ENCODE measurements at places on chromosomes 11 and 22. TPM values are rescaled to one million over a fixed set of nuclear protein-coding genes. Genes with fewer than 3 reads are reported as not detected.

DNA sequence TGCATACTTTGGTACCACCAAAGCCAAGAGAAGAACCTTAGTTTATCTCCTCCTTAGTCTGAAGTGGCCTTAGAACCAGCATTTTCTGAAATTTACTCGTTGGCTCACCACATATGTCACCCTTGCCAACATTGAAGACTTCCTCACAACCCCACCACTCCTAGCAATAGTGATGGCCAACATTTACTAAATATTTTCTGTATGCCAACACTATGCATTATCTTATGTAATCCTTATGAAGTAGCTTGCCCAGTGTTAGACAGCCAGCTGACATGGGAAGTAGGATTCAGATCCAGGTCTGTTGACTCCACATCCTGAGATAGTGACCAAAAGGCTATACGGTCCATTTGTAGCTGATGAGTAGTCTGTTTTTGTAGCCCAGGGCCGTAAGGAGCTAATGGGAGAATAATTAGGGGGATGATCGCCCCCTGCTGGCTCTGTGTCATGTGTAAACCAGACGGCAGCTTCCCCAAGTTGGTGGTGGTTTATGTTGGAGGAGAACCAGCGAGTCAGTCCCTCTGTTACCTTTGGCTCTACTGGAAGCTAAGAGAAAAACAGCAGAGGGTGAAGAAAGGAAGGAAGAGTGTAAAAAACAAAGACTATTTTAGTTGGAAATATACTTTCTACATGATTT is 120.5 kb upstream of the RASSF10 start:
- DNase-seq: peak; percentile 91

- DNase-seq: no peak
These were observed 195.2 kb upstream of the TMEM45B start for GRCh38 chr11:129620237-129621104.

- DNase-seq: no peak
These were observed 140.3 kb downstream of the BRD1 start for GRCh38 chr22:49687333-49687732.

DNA sequence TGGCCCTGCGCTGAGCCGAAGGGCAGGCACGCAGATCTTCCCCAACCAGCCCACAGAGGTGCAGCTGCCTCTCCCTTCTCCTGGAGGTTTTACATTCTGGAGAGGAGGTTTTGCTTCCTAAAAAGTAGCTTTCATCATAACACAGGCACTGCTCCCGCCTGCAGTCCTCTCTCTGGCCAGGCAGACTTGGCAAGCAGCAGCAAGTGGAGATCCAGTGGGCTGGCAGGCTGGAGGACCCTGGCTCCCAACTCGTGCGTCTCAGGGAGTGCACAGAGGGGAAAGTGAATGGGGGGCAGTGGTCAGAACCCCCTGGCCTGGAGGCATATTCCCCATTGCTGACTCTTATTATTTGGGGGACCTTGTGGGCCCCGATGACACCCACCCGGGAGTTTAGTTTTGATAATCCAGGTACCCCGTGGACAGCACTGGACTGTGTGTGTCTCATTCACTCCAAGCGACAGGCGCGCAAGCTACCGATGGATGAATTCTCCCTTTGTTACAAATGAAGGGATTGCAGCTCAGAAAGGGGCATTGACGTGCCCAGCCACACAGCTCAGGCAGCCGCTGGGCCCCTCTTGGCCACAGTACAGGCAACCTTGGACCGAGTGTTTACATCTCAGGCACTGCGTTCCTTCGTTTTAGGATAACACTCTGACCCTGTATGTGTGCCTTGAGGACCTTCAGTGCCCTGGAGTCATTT is 1223.9 kb downstream of the BRD1 start:
- no peak for DNase-seq

- DNase-seq: no peak
These were observed 532.2 kb upstream of the CCDC90B start for GRCh38 chr11:83818349-83818748.

- no peak for DNase-seq
These were observed 3.2 kb downstream of the LRRC4C start for GRCh38 chr11:41456269-41456668.

GRCh38 chr11:132933703-132934102 is 598.6 kb downstream of the OPCML start:
- DNase-seq: no peak

DNA sequence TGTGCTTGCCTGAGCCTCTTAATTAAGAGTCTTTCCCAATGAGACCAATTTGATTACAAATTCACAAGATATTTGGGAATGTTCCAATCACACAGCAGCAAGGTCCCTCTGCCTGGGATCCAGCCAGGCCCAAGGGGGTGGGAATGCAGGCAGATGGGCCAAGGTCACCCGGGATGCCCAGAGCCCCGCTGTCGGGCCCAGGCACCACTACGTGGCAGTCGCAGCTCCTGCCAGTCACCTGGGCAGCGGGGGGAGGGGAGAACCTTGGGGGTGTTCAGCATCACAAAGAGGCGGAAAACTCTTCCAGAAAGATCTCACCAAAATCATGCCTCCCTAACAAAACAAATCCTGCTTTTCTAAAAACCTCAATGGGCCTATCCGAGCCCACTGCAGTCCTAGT is 30.9 kb downstream of the PPM1F start:
- DNase-seq: no peak

The ANO9 gene
- polyA plus RNA-seq: 0.10 TPM

The ZP1 gene
- 0.52 TPM for polyA plus RNA-seq

The MCAM gene
- polyA plus RNA-seq: 27.4 TPM

The CCDC188 gene
- 0.12 TPM for polyA plus RNA-seq

The MAPK8IP2 gene
- polyA plus RNA-seq: 0.15 TPM

Data from psoas muscle (tissue), 8 donors.